ENCODE measurements at places on chromosomes 7 and 10. TPM values are rescaled to one million over a fixed set of nuclear protein-coding genes. Genes with fewer than 3 reads are reported as not detected.

DNA sequence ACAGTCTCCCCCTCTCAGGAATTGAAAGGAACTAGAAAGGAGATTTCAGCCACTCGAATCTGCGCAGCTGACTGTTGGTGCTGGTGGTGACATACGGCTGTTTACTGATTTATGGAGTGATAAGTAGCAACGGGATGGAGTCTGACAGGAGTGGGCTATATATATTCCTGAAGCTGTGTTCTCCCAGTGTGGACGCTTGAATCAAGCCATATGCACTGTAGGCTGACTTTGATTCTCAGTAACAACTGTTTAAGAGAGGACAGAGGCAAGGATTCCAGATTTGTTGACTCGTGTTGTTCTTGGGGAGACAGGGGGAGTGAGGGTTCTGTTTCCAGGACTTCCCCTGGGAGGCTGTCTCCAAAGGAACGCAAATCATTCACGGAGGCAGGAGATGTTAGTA is 260.1 kb upstream of the AUTS2 start:
- no peak for DNase-seq

GRCh38 chr10:63093227-63093626 is 39.9 kb upstream of the NRBF2 start:
- no peak for DNase-seq

C7orf33 gene
- total RNA-seq = not detected

FKBP6 gene
- not detected for total RNA-seq

DNA sequence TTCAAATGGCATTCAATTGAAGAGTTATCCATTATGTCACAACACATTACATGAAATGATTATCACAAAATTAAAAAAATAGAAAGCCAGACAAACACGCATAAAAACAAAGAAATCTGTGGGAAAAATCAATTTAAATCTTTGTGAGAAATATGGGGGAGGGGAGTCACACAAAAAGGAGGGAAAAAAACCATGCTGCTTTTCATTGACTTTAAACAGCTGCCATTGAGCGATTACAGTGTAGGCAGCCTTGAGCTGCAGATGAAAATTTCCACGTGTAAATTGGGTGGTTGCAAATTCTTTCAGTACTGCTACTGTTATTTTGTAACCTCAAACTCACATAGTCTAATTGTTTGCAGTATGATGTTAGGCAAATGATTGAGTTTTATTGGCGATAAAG is 889.9 kb upstream of the PHF14 start:
- DNase-seq = no peak

- DNase-seq = no peak
Measured at GRCh38 chr10:30784524-30784896, 155.0 kb upstream of the LYZL2 start.

ARHGAP21 gene
- 64.2 TPM for total RNA-seq

GRCh38 chr7:140734729-140735128 is 38.2 kb downstream of the NDUFB2 start:
- DNase-seq = no peak

GRCh38 chr10:34622945-34623344 is 192.2 kb downstream of the PARD3 start:
- no peak for DNase-seq

GRCh38 chr7:277228-277627 is 12.7 kb upstream of the FOXL3 start:
- DNase-seq = no peak

- DNase-seq = peak; percentile 28
Measured at GRCh38 chr10:7354330-7355047, 56.3 kb downstream of the SFMBT2 start.

DNA sequence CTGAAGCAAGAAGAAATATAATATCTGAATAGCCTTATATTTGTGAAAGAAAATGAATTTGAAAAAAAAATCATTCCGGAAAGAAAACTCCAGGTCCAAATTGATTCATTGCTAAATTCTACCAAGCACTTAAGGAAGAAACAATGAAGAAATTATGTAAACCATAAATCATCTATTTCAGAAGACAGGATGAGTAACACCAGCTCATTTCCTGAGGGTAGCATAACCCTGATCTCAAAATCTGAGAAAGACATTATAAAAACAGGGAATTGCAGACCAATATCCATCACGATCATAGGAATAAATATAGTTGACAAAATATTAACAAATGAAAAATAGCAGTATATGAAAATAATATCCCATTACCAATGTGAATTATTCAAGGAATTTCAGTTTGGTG is 70.1 kb upstream of the RAB18 start:
- DNase-seq = no peak

CALCR gene
- not detected for total RNA-seq

DNA sequence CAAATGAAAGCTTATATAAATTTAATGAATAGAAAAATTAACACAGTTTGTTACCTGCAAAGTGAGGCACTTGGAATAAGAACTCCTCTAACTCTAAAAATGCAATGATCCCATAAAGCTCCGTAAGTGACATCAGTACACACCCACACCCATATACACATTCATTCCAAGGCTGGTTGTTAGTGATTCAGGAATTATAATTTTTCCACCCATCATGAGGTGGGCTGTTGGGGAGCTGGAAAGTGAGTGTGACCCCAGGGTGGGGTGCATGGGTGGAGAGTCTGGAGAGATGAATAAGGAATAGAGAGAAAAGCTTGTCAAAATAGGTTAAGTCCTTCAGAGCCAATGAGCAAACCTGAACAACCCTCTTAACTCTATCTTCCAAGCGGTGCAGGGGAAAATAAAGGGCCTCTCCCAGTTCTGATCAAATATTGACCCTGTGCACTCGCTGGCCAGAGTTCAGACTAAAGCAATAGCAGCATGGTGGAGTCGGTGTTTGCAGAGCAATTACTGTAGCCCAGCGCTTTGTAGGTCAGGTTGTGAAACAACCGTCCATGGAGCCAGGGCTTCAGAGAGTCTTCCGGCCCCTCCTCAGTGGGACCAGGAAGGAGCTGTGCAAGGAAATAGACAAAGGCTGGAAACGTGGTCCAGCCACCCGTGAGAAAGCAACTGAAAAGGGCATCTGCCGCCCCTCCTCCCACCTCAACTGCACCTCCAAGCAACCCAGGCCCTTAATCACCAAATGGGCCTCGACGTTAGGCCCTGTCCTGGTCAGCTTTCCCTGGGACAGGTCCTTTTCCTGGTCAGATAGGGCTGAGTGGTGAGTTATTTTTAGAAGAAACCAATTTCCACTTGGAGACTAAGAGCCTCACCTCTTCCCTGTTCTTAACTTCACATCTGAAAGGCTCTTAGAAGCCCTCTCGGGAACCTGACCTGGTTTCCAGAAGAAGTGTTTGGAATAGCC is 61.2 kb downstream of the SH3PXD2A start:
- DNase-seq = no peak

GRCh38 chr10:47291682-47292081 is 8.3 kb upstream of the GDF10 start:
- no peak for DNase-seq

DNA sequence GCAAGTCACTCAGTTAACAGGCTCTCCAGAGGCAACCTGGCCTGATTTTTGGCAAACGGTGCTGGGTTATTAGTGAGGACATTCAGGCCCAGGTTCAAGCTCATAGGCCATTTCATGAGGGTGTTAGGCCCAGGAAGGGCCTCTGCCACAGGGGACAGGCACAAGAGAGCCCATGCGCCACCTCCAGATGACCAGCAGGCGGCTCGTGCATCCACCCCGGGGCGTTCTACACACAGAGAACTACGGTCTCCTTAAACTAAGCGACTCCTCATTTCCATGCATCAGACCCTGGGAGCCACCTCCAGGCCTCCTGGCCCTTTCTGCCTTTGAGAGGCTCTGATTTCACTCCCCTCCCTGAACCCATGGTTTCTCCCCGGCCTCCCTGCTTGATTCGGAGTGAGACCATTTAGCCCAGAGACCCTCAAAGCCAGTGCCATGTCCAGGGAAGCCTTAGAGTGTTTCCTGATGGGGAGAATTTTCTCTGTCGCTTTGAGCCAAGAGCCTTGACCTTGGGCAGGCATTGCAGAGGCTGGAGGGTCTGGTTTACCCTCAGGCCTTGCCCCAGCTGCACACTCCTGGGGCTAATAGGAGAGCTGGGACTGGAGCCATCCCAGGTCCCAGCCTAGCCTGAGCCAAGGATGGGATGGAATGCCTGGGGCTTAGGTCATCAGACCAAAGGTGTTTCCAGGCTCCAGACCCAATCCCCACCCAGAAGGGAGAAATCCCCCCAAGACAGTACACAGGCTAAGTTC is 188.0 kb downstream of the GRID1 start:
- no peak for DNase-seq

DNA sequence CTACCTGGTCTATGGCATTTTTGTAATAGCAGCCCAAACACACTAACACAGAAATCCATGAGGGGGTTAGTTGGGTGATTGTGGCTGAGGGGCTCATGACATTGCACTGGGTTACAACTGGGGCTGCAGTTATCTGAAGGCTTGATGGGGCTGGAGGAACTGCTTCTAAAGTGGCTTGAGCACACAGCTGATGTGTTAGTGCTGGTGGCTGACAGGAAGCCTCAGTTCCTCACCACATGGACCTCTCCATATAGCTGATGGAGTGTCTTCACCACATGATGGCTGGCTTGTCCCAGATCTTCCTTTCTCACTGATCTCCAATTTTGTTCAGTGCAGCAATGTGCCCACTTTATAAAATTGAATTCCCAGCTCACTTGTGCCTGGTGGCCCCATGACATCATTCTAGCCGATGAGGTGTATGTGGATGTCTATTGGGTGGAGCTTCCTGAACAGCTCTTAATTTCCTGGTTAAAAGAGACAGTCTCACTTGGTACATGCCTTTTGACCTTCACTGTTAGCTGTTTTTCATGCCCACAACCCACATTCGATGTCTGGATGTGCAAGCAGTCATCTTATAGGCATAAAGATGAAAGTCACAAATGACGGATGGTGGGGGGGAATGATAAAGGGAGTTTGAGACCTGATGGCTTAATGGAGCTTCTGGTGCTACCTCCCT is 166.9 kb upstream of the BMPER start:
- no peak for DNase-seq

SPDYE8 gene
- total RNA-seq = 0.24 TPM

Measured in SJSA1 (cell line).